Suppressor macrophage treated with lipopolysaccharide for 1 hour (primary cell): ENCODE measurements at places on chromosomes 2 and 18.

GRCh38 chr2:168500516-168500915 is 44.4 kb downstream of the CERS6 start:
- no peak for DNase-seq

DNA sequence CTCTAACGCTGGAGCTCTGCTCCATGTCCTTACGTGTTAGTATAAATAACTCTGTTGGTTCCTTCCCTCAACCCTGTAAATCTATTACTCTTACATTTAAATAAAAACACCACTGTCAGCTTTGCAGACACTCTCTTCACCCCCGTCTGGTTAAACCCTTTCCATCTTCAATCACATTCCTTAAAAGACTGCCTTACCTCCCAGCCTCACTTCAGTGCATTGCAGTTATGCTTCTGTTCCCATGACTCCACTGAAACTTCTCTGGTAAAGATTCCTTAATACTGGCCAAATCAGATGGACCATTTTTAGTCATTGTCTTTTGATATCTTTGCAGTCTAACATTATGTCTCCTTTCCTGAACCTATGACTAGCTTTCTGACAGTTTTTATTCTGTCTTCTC is 61.7 kb downstream of the EML4 start:
- no peak for DNase-seq

DNA sequence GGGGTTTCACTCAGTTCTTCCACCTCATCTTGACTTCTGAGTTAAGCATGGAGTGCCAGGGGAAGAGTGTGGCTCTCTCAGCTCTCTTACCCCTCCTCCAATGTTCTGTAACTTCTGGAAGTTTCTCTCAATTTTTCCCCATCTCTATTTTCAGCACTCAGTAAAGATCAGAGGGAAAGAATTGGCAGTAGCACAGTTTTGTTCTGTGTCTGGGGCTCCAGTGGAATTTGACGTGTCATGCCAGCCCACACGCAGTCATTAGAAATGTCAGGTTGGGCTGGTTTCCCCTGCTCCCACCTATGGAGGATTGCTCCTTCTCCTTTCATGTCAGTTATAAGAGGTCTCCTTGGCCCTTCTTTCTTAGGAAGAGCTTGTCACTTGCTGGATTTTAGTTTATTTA is 104.6 kb upstream of the COL3A1 start:
- DNase-seq, result no peak

GRCh38 chr2:173520918-173521317 is 166.2 kb downstream of the CDCA7 start:
- DNase-seq, result no peak

- no peak for DNase-seq
These were observed 29.4 kb downstream of the FAM210A start for GRCh38 chr18:13696961-13697360.

DNA sequence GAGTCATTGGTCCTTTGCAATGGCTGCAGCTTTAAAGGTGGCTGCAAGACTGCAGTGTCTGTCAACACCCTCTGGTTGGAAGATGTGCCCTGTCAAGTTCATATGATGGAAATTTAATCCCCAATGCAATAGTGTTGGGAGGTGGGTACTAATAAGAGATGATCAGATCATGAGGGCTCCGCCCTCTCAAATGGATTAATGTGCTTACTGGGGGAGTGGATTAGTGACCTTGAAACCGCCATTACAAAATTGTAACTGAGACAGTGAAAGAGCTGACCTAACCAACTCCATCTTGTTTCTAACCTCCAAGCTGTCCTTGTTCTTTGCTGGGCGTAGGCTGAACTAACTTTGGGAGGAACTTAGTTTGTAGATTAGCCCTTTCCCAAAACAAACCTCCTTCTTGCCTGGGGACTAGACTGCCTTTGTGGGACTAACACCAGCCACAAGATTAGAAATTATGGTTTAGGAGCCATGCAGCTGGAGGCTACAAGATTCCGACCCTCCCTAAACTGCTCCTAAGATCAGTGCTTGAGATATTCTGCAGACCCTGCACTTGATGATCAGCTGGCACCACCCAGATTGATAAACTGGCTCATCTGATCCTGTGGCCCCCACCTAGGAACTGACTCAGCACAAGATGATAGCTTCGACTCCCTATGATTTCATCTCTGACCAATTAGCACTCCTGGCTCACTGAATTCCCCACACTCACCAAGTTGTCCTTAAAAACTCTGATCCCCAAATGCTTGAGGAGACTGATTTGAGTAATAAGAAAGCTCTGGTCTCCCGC is 13.7 kb downstream of the MYCN start:
- DNase-seq, result no peak

GRCh38 chr2:230160112-230160660 is 59.6 kb downstream of the SP110 start:
- DNase-seq, result peak; percentile 79

DNA sequence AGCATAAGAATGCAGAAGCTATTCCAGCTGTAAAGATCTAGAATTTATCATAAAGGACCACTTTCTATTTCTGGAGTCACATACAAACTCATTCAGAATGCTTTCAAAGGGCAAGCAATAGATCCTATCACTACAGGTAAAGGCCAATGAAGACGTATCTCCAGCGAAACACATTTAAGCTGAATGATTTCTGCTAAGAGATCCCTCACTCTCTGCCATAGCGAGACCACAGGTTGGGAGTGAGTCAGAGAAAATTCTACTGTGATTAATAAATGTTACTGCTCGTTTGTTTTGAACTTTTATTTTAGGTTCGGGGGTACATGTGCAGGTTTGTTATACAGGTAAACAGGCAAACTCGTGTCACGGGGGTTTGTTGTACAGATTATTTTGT is 72.5 kb upstream of the NFU1 start:
- DNase-seq, result no peak

GRCh38 chr18:32425466-32425865 is 45.2 kb downstream of the GAREM1 start:
- no peak for DNase-seq

GRCh38 chr2:65293376-65293775 is 65.7 kb downstream of the ACTR2 start:
- no peak for DNase-seq

DNA sequence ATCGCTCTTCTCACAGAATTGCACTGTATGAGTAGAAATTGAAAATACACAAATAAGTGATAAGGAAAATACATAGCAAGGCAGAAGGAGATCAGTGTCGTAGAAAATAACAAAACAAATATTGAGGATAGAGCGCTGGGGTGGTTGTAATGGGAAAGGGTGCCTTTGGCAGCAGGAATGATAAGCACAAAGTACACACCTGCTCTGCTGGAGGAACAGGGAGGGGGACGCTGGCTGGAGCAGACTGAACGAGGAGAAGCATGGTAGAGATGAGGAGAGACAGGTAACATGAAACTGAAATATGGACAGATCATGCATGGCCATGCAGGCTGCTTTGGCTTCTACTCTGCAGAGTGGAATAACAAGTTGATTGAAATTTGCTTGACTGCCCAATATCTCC is 181.2 kb upstream of the FSHR start:
- DNase-seq, result no peak

DNA sequence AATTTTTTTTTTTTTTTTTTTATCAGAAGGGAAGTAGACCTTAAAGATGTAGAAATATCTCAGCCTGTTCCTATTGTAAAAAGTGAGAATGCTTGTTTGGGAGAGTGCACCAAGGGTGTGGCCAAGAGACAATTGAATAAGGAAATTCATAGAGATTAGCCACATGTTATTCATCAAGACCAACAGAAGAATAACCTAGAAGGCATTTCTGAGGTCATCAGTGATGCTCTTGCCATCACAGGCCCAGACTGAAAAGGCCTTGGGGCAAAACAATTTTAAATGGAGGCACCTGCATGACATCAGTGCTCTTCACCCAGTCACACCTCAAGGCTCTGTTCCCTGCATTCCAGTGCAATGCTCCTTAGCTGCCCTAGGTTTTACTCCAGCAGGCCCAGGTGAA is 2043.3 kb upstream of the PIK3C3 start:
- no peak for DNase-seq

DNA sequence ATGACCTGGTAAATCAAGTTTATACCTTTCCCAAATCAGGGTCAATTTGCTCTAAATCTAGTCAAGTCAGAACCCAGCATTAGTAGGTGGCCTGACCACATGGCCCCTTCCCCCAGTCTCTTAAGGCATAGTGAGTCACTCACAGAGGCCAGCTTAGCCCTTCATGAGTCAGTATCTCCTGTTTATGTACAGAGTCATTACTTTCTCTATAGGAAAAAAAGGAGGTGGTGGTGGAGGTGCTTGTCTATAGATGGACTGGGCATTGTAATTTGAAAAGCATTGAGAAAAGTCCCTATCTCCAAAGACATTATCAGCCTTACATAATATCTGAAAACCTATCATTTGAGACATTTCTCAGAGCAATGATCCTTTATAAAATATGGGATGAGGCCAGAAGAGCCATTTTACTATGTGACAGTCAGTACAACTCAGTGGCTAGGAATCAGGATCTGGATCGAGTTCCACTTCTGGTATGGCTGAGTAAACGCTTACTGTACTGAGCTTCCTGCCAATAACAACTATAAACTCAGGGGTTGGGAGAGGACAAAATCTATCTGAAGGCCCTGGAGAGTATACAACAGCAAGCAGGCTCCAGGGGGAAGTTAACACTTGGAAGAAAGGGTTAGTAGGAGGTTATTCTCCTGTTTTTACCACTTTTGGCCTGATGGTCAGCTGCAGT is 22.5 kb upstream of the SIGLEC15 start:
- DNase-seq, result peak; percentile 91

- DNase-seq, result no peak
These were observed 65.2 kb upstream of the FIGN start for GRCh38 chr2:163800951-163801381.

DNA sequence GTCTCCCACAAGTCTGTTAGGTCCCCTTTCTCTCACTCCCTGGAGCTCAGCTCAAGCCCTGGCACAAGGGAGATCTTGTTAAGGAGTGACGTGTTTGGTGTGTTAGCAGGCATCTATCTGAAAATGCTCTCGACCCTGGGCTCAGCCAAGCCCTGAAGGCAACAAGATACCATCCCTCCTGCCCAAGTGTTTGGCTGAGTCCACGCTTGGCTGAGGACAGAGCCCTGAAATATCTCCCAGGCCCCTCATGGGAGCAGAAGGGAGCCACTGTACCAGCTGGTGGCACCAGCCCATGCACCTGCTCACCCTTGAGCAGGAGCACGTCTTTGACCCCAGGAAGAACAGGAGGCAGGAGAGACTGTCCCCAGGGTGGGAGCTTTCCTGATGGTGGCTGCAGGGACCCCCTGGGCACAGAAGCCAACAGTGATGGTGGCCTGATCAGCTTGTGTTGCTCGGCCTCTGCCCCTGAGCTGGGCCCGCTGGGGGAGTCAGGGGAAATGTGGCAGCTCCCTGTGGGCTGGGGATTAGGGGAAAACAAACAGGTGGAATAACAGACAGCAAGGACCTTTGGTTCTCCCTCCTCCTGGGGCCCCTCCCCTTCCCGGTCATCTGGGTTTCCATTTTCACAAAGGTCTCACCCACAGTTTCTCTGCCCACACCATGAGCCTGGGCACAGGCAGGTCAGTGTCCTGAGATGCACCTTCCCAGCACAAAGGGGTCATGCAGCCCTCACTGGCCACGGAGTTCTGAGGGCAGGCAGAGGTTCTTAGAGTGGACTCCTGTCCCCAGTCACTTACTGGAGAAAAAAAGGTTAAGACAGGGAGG is 91.6 kb downstream of the RHOB start:
- DNase-seq, result no peak

- no peak for DNase-seq
These were observed 22.1 kb upstream of the KCNG2 start for GRCh38 chr18:79775441-79776221.

DNA sequence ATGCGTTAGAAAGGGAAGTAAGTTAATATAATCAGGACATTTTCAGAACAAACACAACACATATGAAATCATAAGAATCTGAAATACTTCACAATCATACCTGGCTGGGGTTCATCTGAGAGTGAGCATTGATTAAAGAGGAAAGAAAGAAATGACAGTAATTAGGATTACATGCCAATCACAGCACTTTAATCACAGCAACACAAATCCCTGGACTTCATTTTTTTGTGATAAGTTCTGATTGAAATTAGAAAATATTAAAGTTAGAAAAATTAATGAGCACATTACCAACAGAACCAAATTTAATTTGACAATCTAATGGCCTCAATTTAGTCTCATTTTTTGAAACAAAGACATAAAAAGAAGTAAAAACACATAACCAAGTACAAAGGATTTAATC is 121.9 kb downstream of the LRP2 start:
- no peak for DNase-seq

DNA sequence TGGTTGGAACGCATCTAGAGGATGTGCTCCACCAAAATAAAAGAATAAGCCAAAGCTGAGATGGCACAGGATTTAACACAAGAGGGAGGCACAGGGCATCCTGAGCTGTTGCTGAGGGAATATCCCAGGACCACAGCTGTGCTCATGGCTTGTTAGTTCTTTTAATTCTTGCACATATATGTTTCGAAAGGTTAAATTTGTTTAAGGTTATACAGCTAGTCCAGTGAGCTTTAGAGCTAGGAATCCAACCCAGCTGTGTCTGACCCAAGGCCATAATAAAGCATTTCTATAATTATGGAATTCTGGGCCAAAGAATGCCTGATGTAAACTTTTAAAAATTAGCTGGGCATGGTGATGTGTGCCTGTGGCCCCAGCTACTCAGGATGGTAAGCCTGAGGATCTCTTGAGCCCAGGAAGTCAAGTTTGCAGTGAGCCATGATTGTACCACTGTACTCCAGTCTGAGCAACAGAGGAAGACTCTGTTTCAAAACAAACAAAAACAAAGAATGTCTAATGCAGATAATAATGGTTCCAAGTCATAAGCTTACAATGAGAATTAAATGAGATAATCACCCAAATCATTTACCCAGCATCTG is 66.4 kb upstream of the CCBE1 start:
- DNase-seq, result no peak

GRCh38 chr2:129237966-129238725 is 741.3 kb upstream of the RAB6C start:
- DNase-seq, result no peak

- no peak for DNase-seq
These were observed 1.6 kb downstream of the PRKAG3 start for GRCh38 chr2:218829868-218830451.
